CD4-positive, alpha-beta T cell treated with Interleukin-4 for 1 hour (primary cell): ENCODE measurements at places on chromosomes 3 and 15.

GRCh38 chr3:18189282-18190050, 235.7 kb downstream of the SATB1 start:
- no peak for DNase-seq

DNA sequence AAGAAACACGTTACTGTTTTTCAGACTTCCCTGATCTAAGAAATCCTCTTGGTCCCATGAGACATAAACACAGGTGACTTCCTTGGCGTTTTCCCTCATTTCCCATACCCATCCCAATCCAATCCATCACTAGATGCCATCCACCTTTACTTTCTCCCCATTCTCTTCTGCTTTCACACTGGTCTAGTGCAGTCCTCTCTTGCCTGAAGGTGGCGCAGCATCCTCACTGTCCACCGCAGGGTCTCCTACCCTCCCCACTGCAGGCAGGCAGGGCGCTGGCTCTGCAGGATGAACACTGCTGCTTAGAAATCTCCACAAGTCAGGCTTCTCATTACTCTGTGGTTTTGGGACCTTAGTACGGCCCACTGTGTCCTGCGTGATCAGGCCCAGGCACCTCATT, 58.2 kb downstream of the RAB7A start:
- DNase-seq: peak; percentile 67

DNA sequence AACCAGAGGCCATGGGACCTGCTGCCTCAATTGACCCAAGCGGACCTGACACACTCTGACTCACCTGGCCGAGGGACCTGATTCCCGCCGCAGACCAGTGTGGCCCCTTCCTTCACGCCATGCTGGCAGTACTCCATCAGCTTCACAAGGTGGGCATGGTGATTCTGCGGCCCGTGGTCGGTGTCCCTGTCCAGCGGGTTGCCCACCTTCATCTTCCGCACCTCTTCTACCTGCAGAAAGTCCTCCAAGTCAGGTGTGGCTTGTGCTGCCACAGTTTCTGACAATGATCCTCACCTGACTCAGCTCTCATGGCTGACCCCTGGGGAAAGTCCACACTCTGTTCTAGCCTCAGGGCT, 25.9 kb upstream of the SLC41A3 start:
- DNase-seq: no peak

DNA sequence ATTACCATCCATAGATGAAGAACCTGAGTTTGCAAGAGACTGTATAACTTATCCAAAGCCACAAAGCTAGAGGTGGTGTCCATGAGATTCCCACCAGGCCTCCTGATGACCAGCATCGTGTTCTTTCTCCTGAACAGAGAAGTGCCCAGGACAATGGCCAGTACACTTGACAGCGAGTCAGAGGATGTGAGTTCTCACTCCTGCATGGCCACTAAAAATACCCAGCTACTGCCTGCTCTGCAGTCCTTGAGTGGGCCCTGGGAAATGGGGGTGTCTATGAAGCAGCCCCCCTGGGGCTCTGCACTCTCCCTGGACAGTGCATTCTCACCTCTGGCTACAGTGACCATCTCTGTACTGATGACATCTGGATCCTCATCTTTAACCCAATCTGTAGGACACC, 201.2 kb downstream of the RPLP1 start:
- no peak for DNase-seq
